Cardiac ventricle fibroblast (primary cell): ENCODE measurements at places on chromosomes 2 and 18. TPM values are rescaled to one million over a fixed set of nuclear protein-coding genes. Genes with fewer than 3 reads are reported as not detected.

Gene CDH20
- 0.29 and 0.94 TPM in 2 replicates for total RNA-seq

Gene SLC23A3
- total RNA-seq, result 0.25 and 0.44 TPM in 2 replicates

Gene IL1RN
- not detected in 2 replicates for total RNA-seq

Gene CHCHD5
- total RNA-seq, result 9.5 and 14.4 TPM in 2 replicates

Gene CFAP65
- 0.34 TPM in 1 of 2 replicates, not detected in the other for total RNA-seq

Gene DNAJC5G
- total RNA-seq, result not detected in 2 replicates

Gene FAM124B
- total RNA-seq, result 0.39 and 0.56 TPM in 2 replicates

Gene KIF5C
- total RNA-seq, result 0.05 and 0.25 TPM in 2 replicates

Gene AOX1
- total RNA-seq, result 104 and 109 TPM in 2 replicates

Gene FAHD2A
- 6.7 and 17.2 TPM in 2 replicates for total RNA-seq

Gene NFATC1
- 6.6 and 8.2 TPM in 2 replicates for total RNA-seq

Gene PROM2
- total RNA-seq, result 0.25 and 0.29 TPM in 2 replicates

Gene FAM110C
- not detected in 2 replicates for total RNA-seq

Gene NEB
- total RNA-seq, result 0.12 and 0.39 TPM in 2 replicates
